Lower leg skin (tissue), 4 donors: ENCODE measurements at places on chromosomes 16 and 17. TPM values are rescaled to one million over a fixed set of nuclear protein-coding genes. Genes with fewer than 3 reads are reported as not detected.

GRCh38 chr17:35540589-35541404 is 3.3 kb upstream of the SLFN12L start:
- DNase-seq: peak; percentile 33

DNA sequence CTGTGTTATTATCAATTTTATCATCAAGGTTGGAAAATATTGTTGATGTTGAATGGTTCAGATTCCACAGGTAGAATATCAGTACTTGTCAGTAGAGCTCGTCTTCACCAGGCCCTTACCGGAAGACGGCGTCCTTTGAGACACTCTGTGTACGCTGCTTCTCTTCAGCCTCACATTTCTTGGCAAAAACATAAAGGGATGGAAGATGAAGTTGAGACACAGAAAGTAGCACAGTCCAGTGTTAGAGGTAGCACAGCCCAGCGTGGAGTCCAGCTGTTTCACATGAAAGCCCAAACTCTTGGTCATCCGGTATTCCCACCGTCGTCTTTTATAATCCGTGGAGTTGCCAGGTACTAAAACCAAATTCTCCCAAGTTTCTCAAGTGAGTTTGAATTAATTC is 30.4 kb downstream of the ATP2C2 start:
- no peak for DNase-seq

DNA sequence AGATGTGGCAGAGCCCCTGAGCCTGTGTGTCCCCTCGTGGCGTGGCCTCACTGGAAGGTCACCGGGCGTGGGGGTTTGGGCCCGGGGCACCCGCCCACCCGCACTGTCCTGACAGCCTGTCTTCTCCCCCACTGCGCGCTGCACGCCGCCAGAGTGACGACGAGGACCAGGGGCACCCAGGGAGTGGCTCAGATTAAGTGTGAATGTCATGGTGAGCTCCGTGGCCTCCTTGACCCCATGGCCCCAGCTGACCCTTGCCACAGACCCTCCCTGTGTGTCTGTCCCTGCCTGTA is 15.1 kb downstream of the PRSS27 start:
- no peak for DNase-seq

DNA sequence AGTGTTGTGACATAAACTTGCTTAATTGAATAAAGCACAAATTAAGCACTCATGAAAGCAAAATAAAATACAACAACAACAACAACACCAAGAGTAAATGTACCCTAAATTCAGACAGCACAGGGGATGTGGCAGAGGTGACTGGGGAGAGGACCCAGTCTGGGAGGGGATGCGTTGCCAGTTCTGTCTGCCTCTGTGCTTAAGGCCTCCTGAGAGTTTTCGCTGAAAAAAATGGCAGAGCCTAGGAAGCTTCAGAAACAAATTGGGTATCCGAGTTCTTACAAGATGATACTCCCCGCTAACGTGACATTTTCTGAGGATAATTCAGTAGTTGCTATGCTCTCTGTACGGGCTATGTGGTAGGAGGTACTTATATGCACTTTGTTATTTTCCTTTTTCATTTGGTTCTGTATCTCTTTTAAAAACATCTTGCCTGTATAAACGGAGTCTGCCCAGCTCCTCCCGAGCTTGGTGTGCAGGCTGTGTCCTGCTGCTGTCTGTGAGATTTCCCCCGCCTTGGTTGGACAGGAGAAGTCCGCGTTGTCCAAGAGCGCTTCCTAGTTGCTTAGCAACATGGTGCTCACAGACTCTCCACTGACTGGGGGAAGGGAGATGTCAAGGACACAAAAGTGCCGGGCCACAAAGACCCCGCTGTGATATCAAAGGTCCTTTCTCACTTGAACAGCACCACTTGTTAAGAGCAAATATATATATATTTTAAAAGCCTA is 134.2 kb upstream of the CPHXL start:
- no peak for DNase-seq

PIK3R5 gene
- total RNA-seq: 3.6 TPM

NKIRAS2 gene
- 57.9 TPM for total RNA-seq

NXN gene
- total RNA-seq: 26.5 TPM

- peak; percentile 69 for DNase-seq
Observed at GRCh38 chr16:17404941-17405689, 65.6 kb downstream of the XYLT1 start.

DNA sequence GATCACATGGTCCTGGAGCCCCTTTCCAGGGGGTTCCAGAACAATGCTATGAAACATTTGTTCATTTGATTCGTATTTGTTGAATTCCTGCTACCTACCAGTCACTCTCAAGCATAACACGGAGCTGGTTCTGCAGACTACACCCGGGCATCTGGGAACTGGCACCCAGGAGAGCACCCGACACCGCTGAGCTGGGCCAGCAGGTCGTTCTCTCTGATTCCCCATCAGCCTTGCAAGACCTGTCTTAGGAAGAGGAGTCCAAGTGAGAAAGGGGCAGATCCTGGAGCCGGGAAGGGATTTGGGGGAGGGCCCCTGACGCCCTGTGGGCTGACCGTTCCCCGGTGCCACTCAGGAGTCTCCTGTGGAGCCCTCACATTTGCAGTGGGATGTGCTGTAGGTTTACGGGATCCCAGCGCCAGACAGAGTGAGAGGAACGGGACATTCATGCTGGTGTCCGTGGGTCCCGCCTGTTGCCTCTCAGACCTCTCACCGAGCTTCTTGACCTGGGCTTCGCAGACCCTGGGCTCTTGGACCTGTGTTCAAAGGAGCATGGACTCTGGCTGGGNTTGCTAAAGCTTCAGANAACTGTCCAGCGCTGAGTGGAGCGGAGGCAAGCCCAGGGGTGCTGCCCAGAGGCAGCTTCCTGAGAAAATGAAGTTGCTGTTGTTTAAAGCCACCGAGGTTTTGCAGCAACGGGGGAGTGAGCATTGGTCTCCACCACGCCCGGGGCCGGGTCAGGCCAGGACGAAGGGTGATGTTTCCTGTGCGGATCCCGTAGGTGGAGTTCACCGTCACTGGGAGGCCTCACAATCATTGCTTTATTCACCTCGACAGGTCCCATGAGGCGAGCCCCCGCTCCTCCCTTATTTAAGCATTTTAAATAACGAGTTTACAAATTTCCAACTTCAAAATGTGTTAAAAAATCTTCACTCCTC is 49.2 kb downstream of the METRNL start:
- DNase-seq: no peak

DNA sequence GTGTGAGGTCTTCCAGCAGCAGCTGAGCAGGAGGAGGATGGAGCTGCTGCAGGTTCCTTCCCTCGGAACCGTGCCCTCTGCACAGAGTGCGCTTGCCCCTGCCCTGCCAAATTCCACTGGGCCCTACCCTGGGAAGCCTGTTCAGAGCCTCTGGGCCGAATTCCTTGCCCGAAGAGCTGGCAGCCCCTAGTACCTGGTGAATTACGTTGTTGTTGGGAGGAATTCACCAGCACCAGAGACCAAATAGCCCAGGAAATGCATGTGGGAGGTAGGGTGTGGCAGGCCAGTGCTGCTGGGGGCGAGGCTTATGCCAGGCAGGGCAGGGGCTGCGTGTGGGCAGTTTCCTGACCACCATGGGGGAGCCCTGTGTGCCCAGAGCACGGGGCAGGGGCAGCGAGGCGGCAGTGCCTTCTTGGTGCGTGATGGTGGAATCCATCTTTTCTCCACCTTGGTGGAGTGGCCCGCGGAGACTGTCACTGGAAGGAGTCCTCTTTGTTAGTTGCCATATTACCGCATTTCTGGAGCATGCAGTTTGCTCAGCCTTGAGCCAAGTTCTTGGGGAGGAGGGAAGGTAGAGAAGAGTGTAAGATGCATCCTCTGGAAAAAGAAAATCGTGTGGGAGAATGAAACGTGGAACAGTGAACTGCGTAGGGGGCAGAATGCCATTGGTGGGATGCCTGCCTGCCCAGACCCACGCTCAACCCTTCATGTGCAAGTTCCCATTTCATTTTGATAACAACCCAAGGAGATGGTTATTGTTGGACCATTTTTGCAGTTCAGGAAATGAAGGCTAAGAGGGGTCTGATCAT is 2.3 kb downstream of the MRC2 start:
- no peak for DNase-seq

DNA sequence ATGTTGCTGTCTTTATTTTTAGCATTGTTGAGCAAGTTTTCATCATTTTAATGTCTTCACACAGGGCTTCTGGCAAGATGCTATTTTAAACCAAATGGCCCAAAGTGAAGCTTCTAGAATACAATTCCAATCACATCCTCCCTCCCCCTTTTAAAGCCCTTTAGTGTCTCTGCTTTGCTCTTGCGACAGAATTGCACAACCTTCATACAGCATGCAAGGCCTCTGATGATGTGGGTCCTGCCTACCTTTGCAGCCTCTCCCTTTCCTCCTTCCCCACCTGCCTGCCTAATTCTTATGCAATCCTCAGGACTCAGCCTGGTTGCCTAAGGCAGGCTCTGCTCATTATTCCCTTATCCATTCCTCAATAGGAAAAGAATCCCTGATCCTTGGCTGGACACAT is 381.7 kb downstream of the SLC39A11 start:
- DNase-seq: no peak

DNA sequence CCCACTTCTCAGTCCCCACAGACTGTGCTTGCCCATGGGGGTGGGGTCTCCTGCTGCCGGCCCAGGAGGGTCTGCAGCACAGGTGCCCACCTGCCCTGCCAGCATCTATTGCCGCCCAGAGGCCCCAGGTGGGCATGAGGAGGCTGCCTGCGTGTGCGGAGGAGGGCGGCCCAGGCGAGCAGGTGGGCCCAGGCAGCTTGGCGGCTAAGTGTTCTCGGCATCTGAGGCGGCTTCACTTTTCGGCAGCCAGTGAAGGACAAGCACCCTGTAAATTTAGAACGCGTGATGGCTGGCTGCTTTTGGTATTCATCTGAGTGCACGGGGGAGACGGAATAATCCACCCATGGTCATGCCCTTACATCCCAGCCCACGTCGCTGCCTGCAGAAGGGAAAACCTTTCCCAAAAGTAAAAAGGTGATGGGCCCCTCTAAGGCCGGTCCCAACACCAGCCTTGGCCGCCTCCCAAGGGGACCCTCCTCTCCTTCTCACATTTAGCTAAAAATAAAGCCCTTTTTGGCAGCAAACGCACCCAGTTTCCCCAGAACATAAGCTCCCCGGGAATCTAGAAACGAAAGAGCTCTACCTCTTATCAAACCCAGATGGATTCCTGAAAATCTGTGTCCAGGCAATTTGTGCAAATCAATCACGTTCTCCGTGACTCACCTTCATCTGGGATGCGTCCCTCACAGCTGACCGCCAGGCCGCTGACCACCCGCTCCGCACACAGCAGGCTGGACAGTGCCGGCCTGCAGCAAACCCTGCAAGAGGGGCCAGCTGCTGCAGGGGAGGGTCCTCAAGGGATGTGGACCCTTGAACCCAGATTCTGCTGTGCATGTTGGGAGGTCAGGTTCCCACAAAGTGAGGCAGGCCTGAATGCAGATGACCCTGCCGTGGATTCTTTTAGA is 79.4 kb downstream of the RBFOX3 start:
- no peak for DNase-seq

- DNase-seq: peak; percentile 77
Observed at GRCh38 chr17:81097134-81097942, 62.4 kb downstream of the BAIAP2 start.

TEKT5 gene
- total RNA-seq: 0.93 TPM

DNA sequence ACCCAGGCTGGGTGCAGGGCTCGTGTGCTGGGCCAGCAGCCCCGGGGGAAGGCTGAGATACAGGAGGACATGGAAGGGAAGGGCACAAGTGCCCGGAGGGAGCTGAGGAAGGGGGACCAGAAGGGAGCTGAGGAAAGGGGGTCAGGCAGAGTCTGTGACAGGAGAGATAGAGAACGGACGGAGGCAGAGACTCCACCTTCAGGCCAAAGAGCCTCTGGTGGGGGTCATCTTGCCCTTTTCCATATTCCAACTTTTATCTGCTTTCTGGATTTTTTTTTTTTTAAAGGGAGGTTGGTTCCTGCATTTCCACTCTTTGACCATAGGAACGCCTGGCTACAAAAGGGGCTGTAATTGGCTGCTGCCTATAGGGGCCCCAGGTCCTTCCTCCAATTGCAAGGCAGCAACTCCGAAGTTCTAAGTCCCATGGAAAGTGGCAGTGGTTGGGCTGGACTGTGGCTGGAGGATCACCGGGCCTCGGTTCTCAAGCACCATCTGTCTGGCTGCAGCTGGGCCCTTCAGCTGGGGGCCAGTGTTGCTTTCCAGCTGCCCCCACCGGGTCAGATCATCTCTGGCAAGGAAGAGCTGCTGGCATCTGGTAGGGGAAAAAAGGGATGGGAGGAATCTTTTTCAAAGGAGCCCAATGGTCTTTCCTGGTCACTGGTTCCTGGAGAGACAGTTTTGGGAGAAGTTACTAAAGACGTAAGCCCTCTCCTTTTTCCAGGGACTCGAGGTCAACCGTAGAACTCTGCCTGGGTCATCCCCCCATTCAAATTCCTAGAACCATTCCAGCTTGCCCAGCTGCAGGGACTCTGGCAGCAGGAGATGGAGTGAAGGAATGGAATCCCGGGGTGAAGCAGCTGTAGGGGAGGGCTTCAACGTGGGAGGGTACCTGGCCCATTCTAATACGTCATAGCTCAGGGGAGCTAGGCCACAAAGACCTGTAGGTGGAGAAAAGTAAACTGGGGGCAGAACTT is 13.1 kb upstream of the MRPS23 start:
- no peak for DNase-seq

DNA sequence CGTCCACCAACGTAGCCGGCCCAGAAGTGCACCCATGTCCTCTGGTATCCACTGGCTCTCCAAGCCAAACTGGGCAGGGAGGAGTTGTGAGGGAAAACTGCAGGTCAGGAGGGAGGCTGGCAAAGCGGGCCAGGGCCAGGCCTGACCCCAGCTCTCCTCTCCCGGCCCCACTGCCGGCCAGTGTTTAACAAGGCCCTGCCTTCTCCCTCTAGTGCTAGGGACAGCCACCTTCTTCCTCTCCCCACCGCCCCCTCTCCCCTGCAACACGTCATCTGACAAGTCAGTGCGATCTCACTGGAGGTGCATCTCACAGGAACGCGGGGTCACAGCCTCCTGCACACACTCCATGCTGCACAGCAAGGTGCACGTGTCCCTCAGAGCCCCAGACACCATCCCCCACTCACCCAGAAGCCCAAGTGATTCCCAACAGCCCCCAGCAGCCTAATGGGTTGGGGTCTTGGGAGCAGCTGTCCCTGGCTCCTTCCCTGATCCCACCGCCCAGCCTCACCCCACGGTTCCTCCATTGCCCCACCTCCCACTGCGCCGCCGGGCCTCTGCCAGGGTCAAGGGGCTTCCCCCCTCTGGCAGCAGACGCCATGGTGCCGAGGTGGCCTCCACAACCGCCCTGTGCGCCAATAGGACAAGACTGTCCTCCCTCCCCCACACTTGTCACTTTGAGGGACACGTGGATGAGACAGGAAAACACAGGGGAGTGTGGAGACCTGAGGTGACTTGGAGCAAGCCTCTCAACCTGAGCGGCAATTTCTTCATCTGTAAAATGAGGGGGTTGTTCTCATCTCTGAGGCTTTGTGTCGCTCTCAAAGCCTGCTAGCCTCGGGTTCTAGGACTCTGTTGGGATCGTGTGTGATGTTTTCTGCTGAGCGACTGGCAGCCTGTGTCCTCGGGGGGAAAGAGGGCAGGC is 1.1 kb upstream of the ACE start:
- DNase-seq: no peak

GUCY2D gene
- not detected for total RNA-seq
